ENCODE measurements at places on chromosomes 5 and 9.

GRCh38 chr9:107584186-107584585 is 94.6 kb upstream of the KLF4 start:
- DNase-seq: no peak

- DNase-seq: no peak
Measured at GRCh38 chr5:115579747-115580173, 22.5 kb downstream of the TICAM2 start.

GRCh38 chr9:98691890-98692289 is 16.8 kb downstream of the GABBR2 start:
- DNase-seq: no peak

- no peak for DNase-seq
Measured at GRCh38 chr9:113155911-113156588, 5.2 kb downstream of the SLC31A2 start.

DNA sequence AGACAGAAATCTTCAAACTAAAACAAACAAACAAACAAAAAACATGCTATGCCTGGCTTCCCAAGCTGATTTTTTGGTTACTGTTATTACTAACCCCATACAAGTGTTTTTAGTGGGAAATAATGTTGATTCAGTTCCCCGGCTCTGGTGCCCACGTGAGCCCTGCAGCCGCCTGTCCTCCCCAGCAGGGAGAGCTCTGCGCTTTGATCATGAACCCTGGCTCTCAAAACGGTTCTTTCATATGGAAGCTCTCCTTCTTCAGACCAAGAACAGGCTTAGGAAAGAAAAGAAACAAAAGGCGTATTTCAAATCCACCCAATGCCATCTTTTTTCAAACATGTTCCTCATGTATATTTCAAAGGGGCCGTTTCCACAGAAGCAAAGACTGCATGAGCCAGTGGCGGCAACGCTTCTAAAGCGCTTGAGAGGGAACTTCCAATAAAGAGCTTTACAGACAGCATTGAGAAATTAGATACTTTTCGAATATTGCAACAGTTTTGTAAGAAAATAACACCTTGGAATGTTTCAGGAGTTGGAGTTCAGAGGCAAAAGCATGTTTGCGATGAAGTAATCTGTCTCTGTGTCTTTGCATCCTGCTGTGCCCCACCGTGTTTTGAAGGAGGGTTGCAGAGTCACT is 74.8 kb downstream of the ICE1 start:
- DNase-seq: peak; percentile 54

GRCh38 chr9:97479496-97480159 is 21.8 kb upstream of the TMOD1 start:
- DNase-seq: no peak

DNA sequence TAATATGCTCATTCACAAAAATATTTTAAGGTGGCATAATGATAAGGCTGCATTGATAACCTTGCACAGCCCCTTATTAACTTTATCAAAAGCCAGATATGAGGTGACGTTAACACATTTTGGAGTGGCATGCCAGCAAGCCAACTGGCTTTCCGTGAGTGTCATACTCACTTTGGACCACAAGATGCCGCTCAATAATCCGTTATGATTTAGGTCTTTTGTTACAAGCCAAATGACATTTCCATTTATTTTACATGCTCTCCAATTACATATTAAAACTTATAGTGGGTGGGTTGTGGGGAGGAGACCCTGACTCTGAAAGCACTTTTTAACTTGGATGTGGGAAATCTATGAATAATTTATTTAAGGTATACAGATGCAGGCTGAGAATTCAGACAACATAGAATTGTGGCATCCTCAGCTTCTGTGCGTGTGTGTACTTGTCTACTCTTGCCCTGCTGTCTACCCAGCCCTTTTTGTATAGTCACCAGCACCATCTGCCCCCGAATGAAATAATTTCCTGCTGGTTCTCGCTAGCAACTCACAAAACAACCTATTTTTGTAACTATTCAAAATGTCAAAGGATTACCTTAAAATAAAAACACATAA is 305.1 kb downstream of the PSAT1 start:
- peak; percentile 51 for DNase-seq

DNA sequence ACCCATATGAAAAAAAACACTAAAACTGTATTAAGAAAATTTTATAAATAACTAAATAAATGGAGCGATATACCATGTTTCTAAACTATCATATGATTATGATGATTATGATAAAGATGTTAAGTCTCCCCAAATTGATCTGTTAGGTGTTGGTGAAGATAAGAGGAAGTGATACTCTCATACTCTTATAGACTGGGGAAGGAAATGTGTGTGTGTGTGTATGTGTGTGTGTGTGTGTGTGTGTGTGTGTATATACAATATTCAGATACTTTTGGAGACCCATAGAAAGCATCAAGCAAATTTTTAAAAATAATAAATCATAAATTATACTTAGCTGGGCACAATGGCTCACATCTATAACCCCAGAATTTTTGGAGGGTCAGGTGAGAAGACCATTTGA is 62.9 kb downstream of the TMEM232 start:
- no peak for DNase-seq

All from HEK293T (cell line).